Vagina (tissue), 2 donors: ENCODE measurements at places on chromosomes 16 and 17.

DNA sequence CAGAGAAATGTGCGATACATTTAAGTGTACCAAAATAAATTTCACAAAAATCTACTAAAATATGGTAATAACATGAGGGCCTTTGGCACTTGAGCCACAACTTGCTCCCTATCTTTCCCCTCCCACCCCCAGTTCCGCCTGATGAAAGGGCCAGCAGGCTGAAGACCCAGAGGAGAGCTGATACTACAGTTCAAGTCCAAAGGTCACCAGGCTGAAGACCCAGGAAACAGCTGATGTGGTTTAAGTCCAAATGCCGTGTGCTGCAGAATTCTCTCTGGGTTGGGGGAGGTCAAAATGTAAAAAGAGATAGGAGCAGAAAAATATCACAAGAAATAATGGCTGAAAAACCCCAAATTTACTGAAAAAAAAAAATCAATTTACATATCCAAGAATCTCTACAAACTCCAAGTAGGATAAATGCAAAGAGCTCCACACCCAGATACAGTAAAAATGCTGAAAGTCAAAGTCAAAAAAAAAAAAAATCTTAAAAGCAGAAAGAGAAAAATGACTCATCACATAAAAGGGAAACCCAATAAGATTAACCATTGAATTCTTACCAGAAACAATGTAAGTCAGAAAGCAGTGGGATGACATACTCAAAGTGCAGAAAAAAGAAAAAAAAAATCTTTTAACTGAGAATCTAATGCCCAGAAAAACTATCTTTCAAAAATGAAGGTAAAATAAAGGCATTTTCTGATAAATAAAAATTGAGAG, 452.1 kb upstream of the ASIC2 start:
- no peak for DNase-seq

GRCh38 chr17:80826955-80827645, 164.5 kb upstream of the CHMP6 start:
- no peak for DNase-seq

DNA sequence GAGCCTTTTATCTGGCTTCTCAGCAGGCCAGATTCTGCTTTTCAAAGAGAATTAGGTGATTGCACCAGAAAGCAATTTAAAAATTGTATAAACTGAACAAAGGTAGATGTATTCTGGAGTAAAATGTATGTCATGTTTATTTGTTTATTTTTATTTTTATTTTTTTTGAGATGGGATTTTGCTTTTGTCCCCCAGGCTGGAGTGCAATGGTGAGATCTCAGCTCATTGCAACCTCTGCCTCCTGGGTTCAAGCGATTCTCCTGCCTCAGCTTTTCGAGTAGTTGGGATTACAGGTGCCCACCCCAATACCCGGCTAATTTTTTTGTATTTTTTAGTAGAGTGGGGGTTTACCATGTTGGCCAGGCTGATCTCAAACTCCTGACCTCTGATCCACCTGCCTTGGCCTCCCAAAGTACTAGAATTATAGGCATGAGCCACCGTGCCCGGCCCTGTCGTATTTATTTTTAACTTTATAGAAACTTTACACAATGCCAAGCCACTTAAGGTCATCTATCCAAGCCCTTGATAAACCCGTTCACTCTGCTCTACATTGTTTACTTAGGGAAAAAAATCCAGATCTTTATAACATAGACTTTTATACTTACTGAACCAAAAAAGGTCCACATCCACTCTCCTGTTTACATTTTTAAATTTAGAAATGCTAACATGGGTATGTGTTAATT, 22.7 kb upstream of the GOT2 start:
- no peak for DNase-seq

GRCh38 chr17:30547778-30548573, 70.8 kb downstream of the GOSR1 start:
- DNase-seq = no peak

- no peak for DNase-seq
These were observed 47.6 kb downstream of the XPO6 start for GRCh38 chr16:28164140-28164539.

- no peak for DNase-seq
These were observed 46.7 kb downstream of the CYB5B start for GRCh38 chr16:69471121-69471520.

- no peak for DNase-seq
These were observed 5.9 kb upstream of the PRR35 start for GRCh38 chr16:554297-554621.

GRCh38 chr16:81582655-81583441, 138.2 kb downstream of the CMIP start:
- DNase-seq = no peak

- DNase-seq = no peak
These were observed 21.0 kb upstream of the ENDOV start for GRCh38 chr17:80393961-80394360.

GRCh38 chr17:80421381-80422090, 6.6 kb downstream of the ENDOV start:
- DNase-seq = no peak
